Endothelial cell (in vitro differentiated cells): ENCODE measurements at places on chromosomes 5 and 9. TPM values are rescaled to one million over a fixed set of nuclear protein-coding genes. Genes with fewer than 3 reads are reported as not detected.

DNA sequence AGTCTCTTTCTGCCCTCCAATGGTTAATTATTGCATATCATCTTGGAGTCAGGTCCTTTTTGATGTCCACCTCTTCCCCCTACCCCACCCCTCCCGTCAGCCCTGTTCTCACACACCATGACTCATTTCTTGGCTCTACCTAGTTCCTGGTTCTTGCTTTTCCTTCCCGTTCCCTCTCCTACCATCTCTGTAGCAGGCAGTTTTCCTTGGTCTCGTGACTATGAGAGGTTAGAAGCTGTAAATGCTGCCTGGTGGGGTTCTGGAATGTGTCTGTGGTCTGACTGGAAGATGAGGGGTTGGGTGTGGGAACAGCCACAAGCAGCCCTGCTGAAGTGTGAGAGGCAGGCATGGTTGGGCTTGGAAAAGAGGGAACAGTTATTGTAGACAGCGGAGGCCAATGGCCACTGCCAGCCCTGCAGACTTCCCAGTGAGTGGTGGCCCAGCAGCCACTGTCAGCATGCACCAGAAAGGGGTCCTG, 18.2 kb downstream of the SLC22A5 start:
- peak overlapping the region; percentile 79 for H3K27ac ChIP-seq
- H3K27me3 ChIP-seq = peaks cover 2% of the 10 kb centered on the region
- H3K4me1 ChIP-seq = peaks cover 14% of the 10 kb centered on the region
- H3K4me3 ChIP-seq = no peak overlapping the region
- H3K36me3 ChIP-seq = no peaks in the 10 kb centered on the region

DNA sequence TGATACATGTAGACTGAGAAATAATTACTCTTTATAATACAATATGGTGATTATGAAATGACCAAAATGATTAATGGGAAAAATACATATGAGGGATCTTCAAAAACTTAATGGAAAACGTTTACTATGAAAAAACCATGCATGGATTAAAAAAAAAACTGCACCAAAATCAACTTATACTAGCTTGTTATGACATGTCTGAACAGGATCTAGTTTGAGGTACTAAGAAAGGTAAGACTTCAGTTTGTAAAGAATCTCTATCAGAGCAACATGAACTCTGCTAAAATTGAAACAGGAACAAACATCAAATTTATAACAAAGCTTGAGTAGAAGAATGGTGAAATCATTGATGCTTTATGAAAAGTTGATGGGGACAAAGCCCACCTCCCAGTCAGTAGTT, 178.0 kb downstream of the SLIT3 start:
- H3K27ac ChIP-seq = no peak overlapping the region
- H3K4me1 ChIP-seq = no peaks in the 10 kb centered on the region
- no peak for DNase-seq
- no peaks in the 10 kb centered on the region for H3K36me3 ChIP-seq
- H3K4me3 ChIP-seq = no peak overlapping the region

- no peak overlapping the region for H3K27ac ChIP-seq
- peaks cover 4% of the 10 kb centered on the region for H3K27me3 ChIP-seq
- peaks cover 6% of the 10 kb centered on the region for H3K36me3 ChIP-seq
- no peak overlapping the region for H3K4me3 ChIP-seq
- H3K4me1 ChIP-seq = peaks cover 7% of the 10 kb centered on the region
Observed at GRCh38 chr9:133809335-133809734, 71.2 kb upstream of the SARDH start.

DNA sequence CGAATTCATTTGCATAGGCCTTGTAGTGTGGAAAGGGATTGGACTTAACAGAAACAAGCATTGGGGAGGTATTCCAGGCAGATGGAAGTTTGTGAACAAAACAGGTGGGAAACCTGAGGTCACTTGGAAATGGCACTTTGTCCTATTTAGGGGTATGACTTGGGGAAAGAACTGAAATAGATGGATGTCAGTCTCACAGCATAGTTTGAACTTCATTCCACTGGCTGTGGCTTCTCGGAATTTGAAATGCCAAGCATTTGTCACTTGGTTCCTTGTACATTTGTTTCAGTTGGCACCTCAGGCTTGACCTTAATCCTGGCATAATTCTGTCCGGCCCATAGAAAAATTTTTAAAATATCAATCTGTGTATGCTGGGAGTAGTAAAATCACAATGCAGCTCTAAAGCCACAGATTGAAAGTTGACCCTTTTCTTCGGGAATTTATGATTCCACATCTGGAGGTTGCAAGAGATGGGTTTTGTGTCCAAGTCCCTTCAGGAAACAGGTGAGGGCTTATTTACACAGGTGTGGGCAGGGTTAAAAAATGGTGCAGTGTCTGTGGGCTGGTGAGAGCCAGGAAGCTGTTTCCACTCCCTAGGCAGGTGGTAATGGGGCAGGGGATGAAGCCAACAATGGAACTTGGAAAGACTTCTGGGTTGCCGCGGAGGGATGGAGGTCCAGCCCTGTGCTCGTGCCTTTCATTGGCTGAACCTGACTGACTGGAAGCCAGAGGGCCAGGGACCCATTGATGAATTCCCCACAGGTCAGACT, 39.2 kb upstream of the PDE8B start:
- no peak overlapping the region for H3K27ac ChIP-seq
- DNase-seq = no peak
- H3K36me3 ChIP-seq = no peaks in the 10 kb centered on the region
- H3K4me1 ChIP-seq = peaks cover 7% of the 10 kb centered on the region
- H3K27me3 ChIP-seq = peaks cover 2% of the 10 kb centered on the region

- DNase-seq = no peak
- peaks cover 10% of the 10 kb centered on the region for H3K27me3 ChIP-seq
- H3K4me3 ChIP-seq = no peak overlapping the region
- peaks cover 7% of the 10 kb centered on the region for H3K4me1 ChIP-seq
Observed at GRCh38 chr9:136821826-136822544, 14.2 kb downstream of the RABL6 start.

GRCh38 chr5:150163035-150163434, 3.5 kb upstream of the CDX1 start:
- peaks cover 6% of the 10 kb centered on the region for H3K36me3 ChIP-seq
- H3K27me3 ChIP-seq = peaks cover 28% of the 10 kb centered on the region
- H3K4me3 ChIP-seq = no peak overlapping the region
- no peak overlapping the region for H3K27ac ChIP-seq
- peaks cover 27% of the 10 kb centered on the region for H3K4me1 ChIP-seq

DNA sequence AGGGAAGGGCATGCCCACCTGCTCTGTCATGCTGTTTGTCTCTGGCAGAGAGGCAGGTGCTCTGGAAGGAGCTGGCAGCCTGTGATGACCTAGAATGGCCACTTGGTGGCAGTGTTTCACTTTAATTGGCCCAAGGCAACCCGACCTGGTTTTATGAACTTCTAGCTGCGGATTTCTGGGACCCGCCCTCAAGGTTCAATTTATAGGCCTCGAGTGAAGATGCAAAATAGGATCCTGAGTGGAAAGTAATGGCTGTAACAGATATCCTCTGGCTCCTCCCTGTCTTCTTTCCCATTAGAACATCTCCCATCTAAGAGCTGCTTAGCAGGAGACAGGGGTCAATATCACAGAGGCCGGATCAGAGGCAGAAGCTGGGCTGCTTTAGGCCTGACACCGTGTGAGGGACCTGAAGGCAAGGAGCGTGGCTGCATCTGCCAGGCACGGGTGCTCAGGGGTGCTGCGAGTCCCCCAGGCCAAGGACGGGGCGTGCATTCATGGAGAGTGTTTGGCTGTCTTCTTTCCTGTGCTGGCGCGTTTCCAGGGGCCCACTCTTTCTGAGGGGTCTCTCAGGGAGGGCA, 56.7 kb upstream of the SLC28A3 start:
- H3K27ac ChIP-seq = no peak overlapping the region
- H3K36me3 ChIP-seq = no peaks in the 10 kb centered on the region
- H3K4me3 ChIP-seq = no peak overlapping the region
- no peaks in the 10 kb centered on the region for H3K27me3 ChIP-seq
- peak; percentile 80 for DNase-seq
- H3K4me1 ChIP-seq = no peaks in the 10 kb centered on the region

GRCh38 chr9:70065572-70065971, 21.9 kb downstream of the MAMDC2 start:
- DNase-seq = no peak
- H3K4me3 ChIP-seq = no peak overlapping the region
- no peaks in the 10 kb centered on the region for H3K4me1 ChIP-seq

DNA sequence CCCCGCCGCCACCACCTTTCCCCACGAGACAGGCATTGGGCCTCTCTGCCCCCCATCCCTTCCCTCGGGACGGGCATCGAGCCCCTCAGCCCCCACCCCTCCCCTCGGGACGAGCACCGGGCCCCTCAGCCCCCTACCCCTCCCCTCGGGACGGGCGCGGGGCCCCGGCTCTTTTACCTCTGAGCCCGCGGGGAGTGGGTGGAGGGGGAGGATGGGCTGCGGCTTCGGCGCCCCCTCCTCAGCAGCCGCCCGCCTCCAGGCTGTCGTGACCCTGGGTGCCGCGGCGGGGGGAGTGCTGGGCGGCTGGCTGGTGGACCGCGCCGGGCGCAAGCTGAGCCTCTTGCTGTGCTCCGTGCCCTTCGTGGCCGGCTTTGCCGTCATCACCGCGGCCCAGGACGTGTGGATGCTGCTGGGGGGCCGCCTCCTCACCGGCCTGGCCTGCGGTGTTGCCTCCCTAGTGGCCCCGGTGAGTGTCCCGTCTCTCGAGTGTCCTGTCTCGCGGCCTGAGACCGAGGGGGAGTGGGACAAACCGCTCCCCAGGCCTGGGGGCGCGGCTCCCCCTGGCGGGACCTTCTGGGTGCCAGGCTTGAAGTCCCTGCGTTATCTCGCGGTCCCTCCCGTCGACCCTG, 791 bp downstream of the SLC2A8 start:
- no peaks in the 10 kb centered on the region for H3K36me3 ChIP-seq
- H3K27ac ChIP-seq = no peak overlapping the region
- peaks cover 6% of the 10 kb centered on the region for H3K27me3 ChIP-seq
- peak overlapping the region; percentile 83 for H3K4me3 ChIP-seq
- peak; percentile 41 for DNase-seq

- DNase-seq = no peak
- H3K27ac ChIP-seq = peak overlapping the region; percentile 90
- peaks cover 92% of the 10 kb centered on the region for H3K4me1 ChIP-seq
- H3K36me3 ChIP-seq = peaks cover 36% of the 10 kb centered on the region
- H3K4me3 ChIP-seq = peak overlapping the region; percentile 43
Observed at GRCh38 chr9:81595887-81596543, 93.3 kb downstream of the TLE1 start.

GRCh38 chr5:120538644-120539043, 74.5 kb downstream of the PRR16 start:
- H3K27me3 ChIP-seq = no peaks in the 10 kb centered on the region
- no peaks in the 10 kb centered on the region for H3K36me3 ChIP-seq
- no peaks in the 10 kb centered on the region for H3K4me1 ChIP-seq
- H3K4me3 ChIP-seq = no peak overlapping the region

DNA sequence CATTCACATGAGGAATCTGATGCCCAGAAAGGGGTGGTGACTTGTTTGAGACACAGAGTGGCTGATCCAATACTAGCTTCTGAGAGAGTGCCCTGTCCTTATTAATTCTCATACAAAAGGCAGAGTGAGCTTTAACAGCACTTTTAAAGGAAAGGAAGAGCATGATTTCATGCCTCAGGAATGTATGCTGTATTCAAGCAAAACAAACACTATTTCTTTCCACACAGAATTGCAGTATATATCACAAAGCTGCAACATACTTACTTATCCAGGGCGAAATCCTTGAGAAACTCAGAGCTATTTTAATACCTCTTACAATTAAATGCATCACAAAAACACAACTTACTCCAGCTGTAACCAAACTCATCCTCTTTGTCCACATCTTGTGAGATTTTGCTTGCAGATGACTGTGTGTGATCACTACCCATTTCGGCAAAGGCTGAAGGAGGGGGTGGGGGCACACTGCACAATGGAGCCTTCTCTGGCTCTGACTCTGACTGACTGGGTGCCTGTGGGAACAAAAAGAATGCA, 139.8 kb downstream of the MPDZ start:
- no peak overlapping the region for H3K4me3 ChIP-seq
- DNase-seq = no peak
- H3K27me3 ChIP-seq = no peaks in the 10 kb centered on the region
- H3K36me3 ChIP-seq = peaks cover 21% of the 10 kb centered on the region

- H3K4me1 ChIP-seq = no peaks in the 10 kb centered on the region
- H3K27me3 ChIP-seq = no peaks in the 10 kb centered on the region
- no peak for DNase-seq
Observed at GRCh38 chr9:6460189-6460768, 47.3 kb downstream of the UHRF2 start.

DNA sequence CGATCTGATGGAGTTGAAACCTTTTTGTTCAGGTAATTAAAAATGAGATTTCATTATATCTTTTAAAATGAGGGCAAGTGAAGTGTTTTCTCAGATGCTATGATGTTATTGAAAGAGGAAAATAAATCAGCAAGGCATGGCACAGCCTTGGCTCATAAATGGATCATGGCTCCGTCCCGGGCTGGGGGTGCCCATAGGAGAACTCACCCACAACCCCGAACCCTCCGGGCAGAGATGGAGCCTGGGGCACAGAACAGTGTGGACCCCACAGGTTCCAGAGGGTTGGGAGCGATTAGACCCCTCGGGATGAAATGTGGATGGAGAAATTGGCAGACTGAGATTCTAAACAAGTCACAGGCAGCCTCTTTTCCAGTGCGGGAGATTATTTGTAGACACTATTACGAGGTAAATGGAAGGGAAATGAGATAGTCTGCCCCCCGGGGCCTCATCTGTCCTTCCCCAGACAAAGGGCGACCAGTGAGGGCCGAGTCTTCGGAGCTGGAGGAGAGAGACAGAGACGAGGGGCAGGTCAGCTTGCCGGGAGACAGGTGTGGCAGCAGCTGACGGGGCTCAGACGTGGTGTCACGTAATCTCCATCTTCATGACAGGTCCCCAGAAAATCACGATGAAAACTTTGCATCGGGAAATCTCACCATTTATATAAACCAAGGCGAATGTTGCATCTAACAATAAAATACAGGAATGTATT, 33.7 kb downstream of the NDUFS6 start:
- H3K4me1 ChIP-seq = peaks cover 10% of the 10 kb centered on the region
- H3K27ac ChIP-seq = no peak overlapping the region
- H3K4me3 ChIP-seq = no peak overlapping the region
- peaks cover 3% of the 10 kb centered on the region for H3K27me3 ChIP-seq
- H3K36me3 ChIP-seq = no peaks in the 10 kb centered on the region

DNA sequence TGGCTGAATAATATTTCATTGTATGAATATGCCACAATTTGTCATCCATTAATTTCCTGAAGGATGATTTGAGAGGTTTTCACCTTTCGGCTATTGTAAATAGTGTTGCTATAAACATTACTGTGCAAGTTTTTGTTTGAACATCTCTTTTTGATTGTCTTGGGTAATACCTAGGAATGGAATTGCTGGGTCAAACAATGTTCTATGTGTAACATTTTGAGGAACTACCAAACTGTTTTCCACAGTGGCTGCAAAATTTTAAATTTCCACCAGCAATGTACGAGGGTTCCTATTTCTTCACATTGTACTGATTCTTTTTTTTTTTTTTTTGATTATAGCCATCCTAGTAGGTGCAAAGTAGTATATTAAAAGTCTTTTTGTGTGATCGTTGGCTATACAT, 63.8 kb upstream of the ANKH start:
- no peak overlapping the region for H3K4me3 ChIP-seq
- DNase-seq = no peak
- no peaks in the 10 kb centered on the region for H3K36me3 ChIP-seq
- H3K27ac ChIP-seq = no peak overlapping the region

- no peak overlapping the region for H3K27ac ChIP-seq
- no peaks in the 10 kb centered on the region for H3K36me3 ChIP-seq
- no peak for DNase-seq
Observed at GRCh38 chr5:131229623-131230022, 34.2 kb upstream of the CDC42SE2 start.

GRCh38 chr5:54795284-54795683, 190.1 kb downstream of the ESM1 start:
- DNase-seq = no peak
- H3K36me3 ChIP-seq = no peaks in the 10 kb centered on the region
- peaks cover 2% of the 10 kb centered on the region for H3K27me3 ChIP-seq

Gene ZNF782
- total RNA-seq = 6.5 TPM

Gene ITGA2
- total RNA-seq = 15.1 TPM

Gene POLR3G
- total RNA-seq = 5.9 TPM

Gene ANKRD18B
- total RNA-seq = 0.41 TPM

Gene TAF1L
- total RNA-seq = not detected

Gene WDR38
- not detected for total RNA-seq

Gene SPATA31A3
- not detected for total RNA-seq

Gene ADRB2
- total RNA-seq = 0.36 TPM
